ENCODE measurements at places on chromosomes 13 and 19.

- DNase-seq, result no peak
Observed at GRCh38 chr13:97235549-97236231, 13.6 kb downstream of the MBNL2 start.

GRCh38 chr19:554817-555216, 11.0 kb downstream of the GZMM start:
- DNase-seq, result no peak

DNA sequence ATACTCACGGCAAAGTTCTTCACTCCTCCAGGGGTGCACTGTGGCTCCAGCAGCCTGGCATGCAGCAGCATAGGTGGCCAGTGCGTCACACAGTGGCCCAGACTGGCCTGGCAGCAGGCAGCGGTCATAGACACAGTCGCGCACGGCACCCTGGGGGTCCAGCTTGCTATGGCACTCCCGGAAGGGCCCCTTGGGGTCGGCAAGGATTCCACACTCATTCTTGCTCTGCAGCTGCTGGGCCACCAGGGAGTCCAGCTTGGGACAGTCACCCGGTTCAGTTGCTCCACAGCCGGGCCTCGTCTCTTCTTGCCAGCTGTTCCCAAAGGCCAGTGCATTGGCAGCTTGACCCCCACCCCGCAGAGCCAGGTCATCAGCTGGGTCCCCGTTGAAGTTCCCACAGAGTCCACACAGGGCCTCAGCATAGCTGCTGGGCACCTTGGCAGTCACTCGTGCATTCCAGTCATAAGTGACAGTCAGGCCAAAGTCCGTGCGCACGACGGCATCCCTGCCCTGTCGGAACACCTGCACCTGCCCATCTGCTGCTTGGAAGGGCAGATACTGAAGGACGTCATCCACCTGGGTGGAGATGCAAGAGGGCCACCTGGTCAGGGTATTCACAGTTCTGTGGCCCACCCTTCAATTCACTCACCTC, 20.6 kb downstream of the FCGBP start:
- no peak for DNase-seq

GRCh38 chr13:42495255-42495654, 78.7 kb upstream of the TNFSF11 start:
- no peak for DNase-seq

DNA sequence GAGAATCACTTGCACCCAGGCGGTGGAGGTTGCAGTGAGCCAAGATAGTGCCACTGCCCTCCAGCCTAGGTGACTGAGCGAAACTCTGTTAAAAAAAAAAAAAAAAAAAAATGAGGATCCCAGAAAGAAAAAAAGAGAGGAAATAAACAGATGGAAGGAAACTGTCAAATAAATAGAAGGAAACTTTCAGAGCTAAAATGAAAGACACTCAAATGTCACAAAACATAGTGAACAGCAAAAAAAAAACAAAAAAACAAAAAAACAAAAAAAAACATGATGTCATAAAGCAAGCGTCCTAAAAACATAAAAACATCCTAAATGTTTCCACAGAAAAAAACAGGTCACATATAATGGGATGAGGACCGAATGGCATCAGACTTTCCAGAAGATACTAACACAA, 15.0 kb downstream of the MLLT1 start:
- no peak for DNase-seq

DNA sequence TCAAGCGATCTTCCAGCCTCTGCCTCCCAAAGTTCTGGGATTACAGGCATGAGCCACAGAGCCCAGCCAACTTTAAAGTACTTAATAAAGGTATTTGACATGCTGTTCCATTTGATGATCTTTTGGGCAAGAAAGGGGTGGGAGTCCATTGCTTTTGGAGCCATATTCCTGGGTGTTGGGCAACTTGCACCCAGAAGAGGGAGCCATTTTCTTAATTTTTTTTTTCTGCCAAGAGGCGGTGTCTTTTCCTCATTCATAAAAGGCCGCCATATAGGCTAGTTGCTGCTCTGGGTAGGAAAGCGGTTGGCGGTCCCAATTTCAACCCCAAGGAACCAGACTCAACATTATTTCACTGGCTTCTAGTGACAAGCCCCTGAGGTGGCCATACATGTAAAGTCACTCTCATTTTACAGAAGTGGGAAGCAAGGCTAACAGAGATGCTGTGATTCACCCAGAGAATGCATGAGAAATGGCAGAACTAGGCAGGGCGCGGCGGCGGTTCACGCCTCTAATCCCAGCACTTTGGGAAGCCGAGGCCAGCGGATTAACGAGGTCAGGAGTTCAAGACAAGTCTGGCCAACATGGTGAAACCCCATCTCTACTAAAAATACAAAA, 139.6 kb downstream of the CACNA1A start:
- DNase-seq, result peak; percentile 2

- no peak for DNase-seq
Observed at GRCh38 chr19:23520441-23520840, 125.2 kb upstream of the ZNF91 start.

- DNase-seq, result peak; percentile 24
Observed at GRCh38 chr19:29001141-29001581, 211.8 kb downstream of the UQCRFS1 start.

- DNase-seq, result peak; percentile 51
Observed at GRCh38 chr13:100196375-100196774, 107.5 kb downstream of the PCCA start.

GRCh38 chr13:112803422-112803821, 113.6 kb downstream of the ATP11A start:
- DNase-seq, result no peak

DNA sequence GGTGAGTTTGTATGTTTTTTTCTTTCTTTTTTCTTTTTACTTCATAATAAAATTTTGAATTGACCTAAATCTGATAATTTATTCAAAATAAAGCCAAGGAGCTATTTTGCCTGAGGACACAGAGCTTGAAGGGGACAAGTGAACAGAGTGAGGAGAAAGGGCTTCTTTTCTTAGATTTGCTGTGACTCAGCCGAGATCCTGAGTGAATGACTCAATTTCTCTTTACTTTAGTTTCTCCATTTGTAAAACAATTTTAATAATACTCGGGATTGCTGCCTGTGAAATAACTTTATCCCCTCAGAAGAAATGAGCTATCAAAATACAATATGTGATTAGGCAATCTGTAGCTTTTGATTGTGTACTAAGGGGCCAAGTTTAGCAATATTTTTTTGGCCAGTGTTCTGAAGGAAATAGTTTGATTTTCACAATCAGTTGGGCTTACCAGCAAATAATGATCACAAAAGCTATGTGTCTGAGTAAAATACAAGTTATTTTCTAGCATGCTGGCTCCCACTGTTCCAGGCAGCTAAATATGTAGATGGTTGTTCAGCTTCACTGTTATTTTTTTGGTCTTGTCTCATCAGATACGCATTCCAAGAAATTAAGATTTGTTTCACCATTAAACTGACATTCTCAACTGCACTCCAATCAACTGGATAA, 437.5 kb downstream of the FGF9 start:
- DNase-seq, result peak; percentile 3

GRCh38 chr19:12111176-12111575, 29.0 kb downstream of the ZNF20 start:
- no peak for DNase-seq

GRCh38 chr13:39051157-39051556, 12.9 kb downstream of the NHLRC3 start:
- peak; percentile 32 for DNase-seq

- no peak for DNase-seq
Observed at GRCh38 chr19:2733930-2734588, 5.8 kb downstream of the SLC39A3 start.

- no peak for DNase-seq
Observed at GRCh38 chr13:25192489-25192888, 20.4 kb upstream of the AMER2 start.

- no peak for DNase-seq
Observed at GRCh38 chr13:29994911-29995595, 144.6 kb upstream of the UBL3 start.

DNA sequence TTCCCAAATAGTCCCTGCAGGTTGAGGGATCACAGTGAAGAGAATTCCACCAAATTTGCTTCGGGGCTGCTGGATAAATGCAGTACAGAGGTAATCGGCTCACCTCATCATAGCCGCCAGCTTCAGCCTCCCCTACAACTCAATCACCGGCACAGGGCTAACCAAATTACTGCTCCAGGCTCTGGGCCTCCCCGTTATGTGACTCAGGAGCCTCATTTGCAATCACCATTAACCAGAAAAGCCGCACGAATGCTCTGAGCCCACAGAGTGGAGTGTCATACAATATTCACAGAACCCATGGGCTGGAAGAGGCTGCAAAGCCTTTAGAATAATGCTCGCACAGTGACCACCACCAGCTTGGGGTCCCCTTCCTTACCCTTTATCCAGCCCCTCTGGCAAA, 4.9 kb downstream of the SIAH3 start:
- DNase-seq, result no peak
